ENCODE measurements at places on chromosomes 5 and 9. TPM values are rescaled to one million over a fixed set of nuclear protein-coding genes. Genes with fewer than 3 reads are reported as not detected.

ASPN gene
- not detected for total RNA-seq

FCN2 gene
- total RNA-seq: not detected

FEM1C gene
- total RNA-seq: 15.4 TPM

CERCAM gene
- total RNA-seq: 5.9 TPM

RNF180 gene
- total RNA-seq: not detected

TAF1L gene
- 0.05 TPM for total RNA-seq

CCDC192 gene
- total RNA-seq: not detected

SEMA4D gene
- 182 TPM for total RNA-seq

NMUR2 gene
- total RNA-seq: not detected

SEMA6A gene
- total RNA-seq: 0.50 TPM

MAPK9 gene
- total RNA-seq: 39.7 TPM

POU5F2 gene
- total RNA-seq: 0.89 TPM

- no peak for DNase-seq
Observed at GRCh38 chr5:145867806-145868205, 5.0 kb downstream of the GRXCR2 start.

- DNase-seq: no peak
Observed at GRCh38 chr5:84477485-84477884, 92.8 kb upstream of the EDIL3 start.

- no peak for DNase-seq
Observed at GRCh38 chr5:109779036-109779735, 89.5 kb downstream of the MAN2A1 start.

- DNase-seq: no peak
Observed at GRCh38 chr9:88533951-88534455, 975 bp upstream of the NXNL2 start.

- DNase-seq: no peak
Observed at GRCh38 chr5:149851211-149851610, 93.4 kb downstream of the PDE6A start.

DNA sequence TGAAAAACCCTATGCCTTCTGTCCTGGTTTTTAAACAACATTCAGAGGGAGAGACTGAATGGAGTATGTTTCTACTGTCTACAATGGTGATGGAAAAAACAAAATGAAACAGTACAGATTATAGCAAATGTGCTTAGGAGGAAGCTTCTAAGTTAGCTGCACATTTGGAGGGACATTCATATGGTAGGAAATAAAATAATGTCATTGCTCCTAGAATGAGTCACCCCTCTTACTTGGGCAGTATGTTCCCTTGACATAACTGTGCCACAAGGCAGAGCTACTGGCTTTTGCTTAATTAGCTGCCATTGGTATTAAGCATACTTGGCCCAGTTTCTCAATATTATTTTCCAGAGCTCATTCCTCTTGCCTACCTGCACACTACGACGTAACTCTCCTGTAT is 128.9 kb downstream of the GDNF start:
- no peak for DNase-seq

- DNase-seq: no peak
Observed at GRCh38 chr5:106827061-106827460, 843.7 kb downstream of the EFNA5 start.

- DNase-seq: no peak
Observed at GRCh38 chr5:116475338-116475737, 99.3 kb downstream of the SEMA6A start.

DNA sequence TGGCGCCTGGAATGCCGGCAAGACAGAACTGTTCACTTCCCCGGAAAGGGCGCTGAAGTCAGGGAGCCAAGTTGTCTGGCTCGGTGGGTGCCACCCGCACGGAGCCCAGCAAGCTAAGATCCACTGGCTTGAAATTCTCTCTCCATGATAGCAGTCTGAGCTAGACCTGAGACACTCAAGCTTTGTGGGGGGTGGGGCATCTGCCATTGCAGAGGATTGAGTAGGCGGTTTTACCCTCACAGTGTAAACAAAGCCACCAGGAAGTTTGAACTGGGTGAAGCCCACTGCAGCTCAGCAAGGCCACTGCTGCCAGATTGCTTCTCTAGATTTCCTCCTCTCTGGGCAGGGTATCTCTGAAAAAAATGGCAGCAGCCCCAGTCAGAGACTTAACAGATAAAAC is 277.4 kb downstream of the SLCO4C1 start:
- DNase-seq: no peak

GRCh38 chr9:123282362-123283047 is 14.1 kb upstream of the STRBP start:
- DNase-seq: no peak

DNA sequence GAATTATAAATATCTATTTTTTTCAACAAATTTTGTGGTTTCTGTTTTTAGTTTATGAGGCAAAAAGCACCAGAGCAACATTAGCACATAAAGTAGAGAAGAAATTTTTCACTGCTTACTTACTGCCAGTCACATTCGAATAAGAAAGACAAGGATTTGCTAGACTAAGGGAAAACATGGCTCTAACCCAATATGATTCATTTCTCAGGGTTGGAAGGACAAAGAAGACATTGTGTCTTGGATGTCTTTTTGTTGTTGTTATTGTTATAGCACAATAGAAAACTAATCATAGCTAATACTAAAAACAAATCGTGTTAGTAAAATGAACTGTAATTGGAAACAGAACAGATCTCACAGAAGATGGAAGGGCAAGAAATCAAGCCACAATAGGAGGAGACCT is 90.9 kb upstream of the SLCO6A1 start:
- no peak for DNase-seq

- no peak for DNase-seq
Observed at GRCh38 chr9:106958955-106959657, 96.1 kb downstream of the ZNF462 start.

- no peak for DNase-seq
Observed at GRCh38 chr9:93588641-93589609, 12.5 kb downstream of the PHF2 start.

DNA sequence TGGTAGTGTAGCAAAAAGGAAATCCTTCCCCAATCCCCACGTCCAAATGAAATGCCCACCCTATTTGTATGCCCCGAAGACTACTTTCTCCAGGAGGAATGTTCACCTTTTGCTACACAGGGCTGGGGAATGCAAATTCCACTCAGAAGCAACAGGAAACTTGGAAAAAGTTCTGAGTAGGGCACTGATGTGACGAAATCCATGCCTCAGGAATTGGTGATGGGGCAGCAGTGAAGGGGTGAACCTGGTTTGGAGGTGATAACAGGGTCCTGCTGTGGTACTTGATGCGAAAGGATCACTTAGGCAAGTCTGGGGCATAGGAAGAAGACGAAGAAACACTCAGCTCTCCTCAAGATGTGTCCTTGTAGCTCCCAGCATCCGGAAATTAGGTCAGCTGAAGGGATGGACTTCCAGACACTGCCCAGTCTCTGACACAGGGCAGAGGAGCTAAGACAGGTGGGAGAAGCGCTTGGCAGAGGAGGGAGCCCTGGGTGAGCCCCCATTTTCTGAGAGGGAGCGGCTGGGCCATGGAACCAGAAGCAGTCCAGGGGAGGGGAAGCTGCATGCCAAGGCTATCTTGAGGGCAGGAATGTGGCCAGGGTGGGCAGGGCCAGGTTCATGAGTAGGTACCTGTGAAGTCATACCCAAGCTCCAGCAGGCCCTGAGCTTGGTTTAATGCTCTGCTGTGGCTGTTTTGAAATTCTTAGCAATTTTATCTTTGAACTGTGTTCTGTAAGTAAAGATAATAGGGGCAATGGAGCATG is 22.2 kb upstream of the MVB12B start:
- no peak for DNase-seq

DNA sequence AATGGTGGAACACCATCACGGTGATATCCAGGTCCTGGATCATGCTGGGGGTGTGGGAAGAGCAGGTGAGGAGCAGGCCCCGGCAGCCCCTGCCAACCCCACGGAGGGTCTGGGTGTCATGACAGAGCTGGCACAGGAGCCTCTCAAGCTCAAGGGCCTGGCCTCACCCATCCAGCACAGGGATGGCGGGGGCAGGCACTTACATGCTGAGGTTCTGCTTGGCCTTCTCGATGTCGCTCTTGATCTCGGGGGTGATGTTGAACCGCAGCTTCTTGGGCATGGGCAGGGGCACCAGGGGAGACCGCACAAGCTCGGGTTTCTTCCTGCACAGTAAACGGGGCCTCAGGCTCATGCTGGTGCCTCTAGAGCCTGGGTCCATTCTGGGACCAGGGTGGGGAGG is 12.3 kb downstream of the CRAT start:
- DNase-seq: no peak

DNA sequence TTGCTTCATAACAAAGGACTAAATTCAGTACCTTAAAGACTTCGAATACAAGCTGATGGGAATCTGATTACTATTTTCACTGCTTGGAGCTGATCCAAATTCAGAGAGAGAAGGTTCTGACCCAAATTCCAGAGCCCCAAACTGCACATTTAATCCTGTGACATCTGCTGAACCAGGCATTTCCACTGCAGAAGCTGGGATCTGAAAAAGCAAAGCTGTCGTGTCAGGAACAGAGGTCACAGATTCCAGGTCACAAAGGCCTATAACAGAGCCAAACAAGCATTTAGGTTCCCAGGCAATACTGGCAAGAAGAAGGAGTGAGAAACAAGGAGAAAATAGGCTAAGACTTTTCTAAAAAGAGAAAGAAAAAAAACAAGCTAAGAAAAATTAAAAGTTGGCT is 105.3 kb downstream of the UBAP2 start:
- DNase-seq: no peak

DNA sequence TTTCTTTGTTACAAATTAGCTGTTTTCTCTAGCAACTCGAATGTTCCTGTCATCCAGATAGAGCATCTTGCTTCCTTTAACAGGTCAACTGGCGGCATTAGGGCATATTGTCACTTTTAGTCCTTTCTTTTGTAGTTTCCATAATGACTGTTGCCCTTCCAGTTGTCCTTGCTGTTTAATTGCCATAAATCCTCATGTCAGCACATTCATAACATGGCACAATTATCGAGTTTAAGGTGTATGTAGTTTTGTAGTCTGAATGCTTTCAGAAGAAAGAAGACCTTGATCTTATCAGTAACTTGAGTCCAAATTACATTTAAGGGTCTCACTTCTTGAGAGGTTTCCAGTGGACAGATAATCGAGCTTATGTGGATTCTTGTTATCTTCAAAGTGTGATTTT is 161.7 kb upstream of the CDH12 start:
- no peak for DNase-seq

Measured in activated T-cell treated with anti-CD3 and anti-CD28 coated beads, Interleukin-2, amount 50 U/mL, for 72 hours (primary cell).